ENCODE measurements at places on chromosomes 6 and 20.
A peak's percentile ranks its signal among the peaks of the same experiment; 100 is the strongest.

- DNase-seq, result no peak
These were observed 17.6 kb downstream of the SYTL3 start for GRCh38 chr6:158667360-158667981.

GRCh38 chr6:21084656-21085055, 508.9 kb upstream of the SOX4 start:
- no peak for DNase-seq

DNA sequence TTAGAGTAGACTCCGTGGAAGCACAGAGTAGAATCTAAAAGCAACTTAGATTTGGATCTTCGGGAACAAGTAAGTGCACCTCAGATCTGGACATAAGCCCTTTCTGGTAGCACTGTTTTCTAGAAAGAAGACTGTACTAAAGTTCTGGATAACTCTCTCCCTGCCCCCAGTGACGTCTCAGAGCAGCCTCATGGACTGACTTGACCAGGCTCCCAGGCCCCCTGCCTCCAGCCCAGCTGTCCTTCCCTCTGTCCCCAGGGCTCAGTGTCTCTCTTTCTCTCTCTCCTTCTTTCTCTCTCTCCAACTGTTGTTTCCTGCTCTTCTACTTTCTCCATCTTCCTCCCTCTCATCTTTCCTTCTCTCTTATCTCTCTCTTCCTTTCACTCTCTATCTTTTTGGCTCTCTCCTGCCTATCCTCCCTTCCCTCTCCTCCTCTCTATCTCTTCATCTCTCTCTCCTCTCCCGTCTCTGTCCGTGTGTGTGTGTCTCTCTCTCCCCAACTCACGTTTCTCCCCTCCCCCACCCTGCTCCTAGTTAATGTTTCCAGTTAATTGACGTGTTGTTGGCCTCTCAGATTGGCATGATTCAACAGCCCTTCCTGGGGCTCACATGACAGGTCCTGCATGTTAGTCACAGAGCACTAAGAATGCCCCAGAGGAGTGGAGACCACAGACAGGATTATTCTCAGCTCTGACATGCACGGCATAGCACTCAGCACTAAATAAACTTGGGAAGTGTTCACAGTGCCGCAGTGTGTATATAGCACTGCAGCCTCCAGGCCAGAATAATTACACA, 180.4 kb upstream of the FOXQ1 start:
- no peak for DNase-seq

DNA sequence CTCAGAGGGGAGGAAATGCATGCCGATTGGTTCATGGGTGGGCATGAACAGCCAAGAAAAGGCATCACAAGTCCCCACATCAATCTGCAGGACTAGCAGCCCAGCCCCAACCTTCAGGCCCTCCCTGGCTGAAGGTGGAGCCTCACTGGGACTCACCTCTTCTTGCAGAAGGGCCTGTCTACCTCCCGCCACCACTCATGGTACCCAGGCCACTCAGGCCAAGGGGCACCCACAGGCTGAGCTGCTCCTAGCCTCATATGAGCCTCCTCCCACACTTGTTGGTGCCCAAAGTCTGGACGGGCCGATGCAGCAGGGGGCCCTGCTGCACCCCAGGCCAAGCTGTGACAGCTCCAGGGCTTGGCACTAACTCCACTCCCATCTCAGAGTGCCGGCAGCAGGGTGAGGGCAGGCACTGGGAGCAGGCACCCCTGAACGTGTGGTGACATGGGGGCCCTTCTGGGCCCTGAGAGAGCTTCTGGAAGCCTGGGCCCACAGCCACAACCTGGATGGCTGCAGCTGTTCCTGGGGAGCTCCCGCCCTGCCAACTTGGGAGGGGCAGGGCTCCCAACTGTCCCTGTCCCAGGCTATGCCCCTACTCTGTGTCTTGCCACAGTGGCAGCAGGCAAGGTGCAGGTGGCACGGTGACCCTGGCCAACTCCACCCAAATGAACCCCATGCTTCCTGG, 13.7 kb upstream of the FUT9 start:
- no peak for DNase-seq

GRCh38 chr20:2093159-2093781, 8.4 kb upstream of the STK35 start:
- peak; percentile 26 for DNase-seq

GRCh38 chr6:53879608-53880007, 84.8 kb downstream of the LRRC1 start:
- DNase-seq, result no peak

GRCh38 chr6:137452333-137452894, 41.8 kb downstream of the OLIG3 start:
- DNase-seq, result no peak

GRCh38 chr6:6125495-6125894, 118.8 kb upstream of the NRN1 start:
- DNase-seq, result no peak

- no peak for DNase-seq
These were observed 72.3 kb downstream of the TBX18 start for GRCh38 chr6:84691978-84692623.
